ENCODE measurements at places on chromosomes 3 and 15.

- no peak for DNase-seq
These were observed 10.0 kb downstream of the LSG1 start for GRCh38 chr3:194661946-194662345.

GRCh38 chr15:51310064-51310463, 28.3 kb downstream of the CYP19A1 start:
- DNase-seq, result no peak

- no peak for DNase-seq
These were observed 71.2 kb downstream of the ARHGAP31 start for GRCh38 chr3:119365418-119365817.

- DNase-seq, result no peak
These were observed 185.1 kb upstream of the POU1F1 start for GRCh38 chr3:87461443-87461842.

- no peak for DNase-seq
These were observed 44.9 kb upstream of the SGO1 start for GRCh38 chr3:20230954-20231353.

DNA sequence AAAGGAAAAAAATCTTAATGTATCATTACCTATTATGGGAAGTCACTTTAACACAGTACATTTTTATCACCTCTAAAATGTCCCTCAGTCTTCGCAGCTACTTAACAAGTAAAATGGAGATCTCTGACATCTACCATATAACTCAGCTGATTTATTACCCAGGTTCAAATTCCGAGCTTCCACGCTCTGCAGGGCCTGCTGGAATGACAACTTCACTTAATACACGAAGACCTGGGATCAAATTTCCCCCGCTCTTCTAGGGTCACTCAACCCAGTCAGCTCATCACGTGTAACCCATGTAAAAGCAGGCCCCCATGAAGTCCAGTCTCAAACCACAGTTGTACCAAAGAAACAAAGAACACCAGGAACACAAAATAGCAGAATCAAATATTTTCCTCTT, 44.2 kb upstream of the ACP3 start:
- DNase-seq, result no peak

DNA sequence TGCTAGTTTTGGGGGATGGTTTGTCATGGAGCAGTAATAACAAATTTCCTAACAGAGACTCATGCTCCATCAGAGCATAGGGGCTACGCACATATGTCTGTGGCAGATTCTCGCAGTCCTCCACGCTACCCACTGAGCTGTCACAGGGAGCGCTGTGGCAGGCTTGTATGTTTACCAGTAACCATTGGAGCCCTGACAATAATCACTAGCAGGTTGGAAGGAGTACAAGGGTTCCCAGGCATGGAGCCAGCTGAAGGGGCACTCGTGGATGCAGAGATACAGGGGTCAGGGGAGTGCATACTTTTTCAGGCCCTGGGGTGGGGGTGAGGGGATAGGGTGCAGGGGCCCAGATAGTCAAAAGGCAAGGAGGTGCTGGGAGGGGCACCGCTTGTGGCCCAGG, 7.9 kb upstream of the GP9 start:
- no peak for DNase-seq

DNA sequence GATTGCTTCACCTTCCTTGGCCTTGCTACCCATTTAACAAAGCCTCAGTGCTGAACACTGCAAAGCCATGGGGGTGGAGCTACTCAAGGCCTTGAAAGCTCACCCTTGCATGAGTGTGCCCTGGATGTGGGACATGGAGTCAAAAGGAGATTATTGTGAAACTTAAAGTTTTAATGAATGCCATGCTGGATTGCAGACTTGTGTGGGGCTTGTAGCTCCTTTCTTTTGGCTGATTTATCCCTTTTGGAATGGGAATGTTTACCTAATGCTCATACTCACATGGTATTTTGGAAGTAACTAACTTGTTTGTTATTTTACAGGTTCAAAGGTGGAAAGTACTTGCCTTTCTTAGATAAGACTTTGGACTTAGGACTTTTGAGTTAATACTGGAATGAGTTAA, 538.5 kb upstream of the NECTIN3 start:
- DNase-seq, result no peak

- no peak for DNase-seq
These were observed 13.6 kb upstream of the ZNF774 start for GRCh38 chr15:90338532-90338931.

DNA sequence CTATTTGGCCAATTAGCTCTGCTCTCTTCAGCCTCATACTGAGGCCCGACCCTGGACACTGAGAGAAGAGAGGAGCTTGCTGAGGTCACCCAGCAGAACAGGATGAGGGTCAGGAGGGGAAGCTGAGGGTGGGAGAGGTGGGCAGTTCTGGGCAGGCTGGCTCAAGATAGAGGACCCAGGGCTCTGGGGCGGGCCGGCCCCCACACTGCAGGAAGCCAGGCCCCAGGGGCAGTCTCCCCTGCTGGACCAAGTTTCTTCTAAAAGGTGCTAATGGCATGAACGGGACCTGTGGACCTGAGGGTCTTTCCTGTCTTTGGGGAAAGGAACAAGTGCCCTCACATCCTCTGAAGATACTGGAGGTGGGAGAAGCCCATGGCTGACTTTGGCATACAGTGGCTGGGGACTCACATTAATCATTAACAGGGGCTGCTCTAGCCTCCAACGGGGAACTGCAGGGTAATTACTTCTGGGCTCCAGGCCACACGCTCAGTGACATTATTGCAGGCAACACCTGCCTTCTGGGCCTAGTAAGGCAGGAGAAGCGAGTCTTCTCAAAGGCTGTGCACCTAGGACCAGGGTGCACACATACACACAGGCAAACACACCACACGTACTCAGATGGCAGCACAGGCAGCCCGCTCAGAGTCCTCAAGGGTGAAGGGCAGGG, 10.6 kb downstream of the HCN4 start:
- no peak for DNase-seq

GRCh38 chr15:38533926-38534325, 30.7 kb downstream of the RASGRP1 start:
- no peak for DNase-seq

All from activated CD4-positive, alpha-beta T cell treated with anti-CD3 and anti-CD28 coated beads, Interleukin-2, Interleukin-4, amounts not matched to agents 100 ng/mL and 50 ng/mL, durations not matched to agents 16 hours and 8 hours (primary cell).